CD4-positive, alpha-beta T cell treated with Interleukin-4 for 4 hours (primary cell): ENCODE measurements at places on chromosomes 4 and X.

DNA sequence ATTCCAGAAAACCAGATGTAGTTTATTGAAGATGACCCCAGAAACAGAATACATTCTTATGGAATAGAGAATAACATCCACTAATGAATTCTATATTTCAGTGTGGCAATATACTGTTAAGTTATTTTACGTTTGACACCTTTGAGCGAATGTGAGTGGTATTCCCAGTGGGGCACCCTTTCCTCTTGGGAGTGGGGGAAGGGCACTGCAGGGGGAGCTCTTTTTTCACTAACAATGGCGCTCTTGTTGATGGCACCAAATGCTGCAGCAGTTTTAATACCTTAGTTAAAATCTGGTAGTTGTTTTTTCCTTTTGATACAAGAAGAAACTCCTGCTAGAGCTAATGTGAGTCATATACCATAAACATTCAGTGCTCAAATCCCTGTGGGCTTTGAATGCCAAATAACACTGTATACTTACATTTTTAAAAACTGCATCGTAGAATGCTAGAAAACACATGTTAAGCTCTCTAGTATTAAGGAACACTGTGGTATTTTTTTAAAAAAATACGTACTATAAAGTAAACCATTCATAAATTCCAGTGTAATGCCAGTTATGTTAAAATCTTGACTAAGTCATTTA is 178.5 kb downstream of the DCHS2 start:
- no peak for DNase-seq

DNA sequence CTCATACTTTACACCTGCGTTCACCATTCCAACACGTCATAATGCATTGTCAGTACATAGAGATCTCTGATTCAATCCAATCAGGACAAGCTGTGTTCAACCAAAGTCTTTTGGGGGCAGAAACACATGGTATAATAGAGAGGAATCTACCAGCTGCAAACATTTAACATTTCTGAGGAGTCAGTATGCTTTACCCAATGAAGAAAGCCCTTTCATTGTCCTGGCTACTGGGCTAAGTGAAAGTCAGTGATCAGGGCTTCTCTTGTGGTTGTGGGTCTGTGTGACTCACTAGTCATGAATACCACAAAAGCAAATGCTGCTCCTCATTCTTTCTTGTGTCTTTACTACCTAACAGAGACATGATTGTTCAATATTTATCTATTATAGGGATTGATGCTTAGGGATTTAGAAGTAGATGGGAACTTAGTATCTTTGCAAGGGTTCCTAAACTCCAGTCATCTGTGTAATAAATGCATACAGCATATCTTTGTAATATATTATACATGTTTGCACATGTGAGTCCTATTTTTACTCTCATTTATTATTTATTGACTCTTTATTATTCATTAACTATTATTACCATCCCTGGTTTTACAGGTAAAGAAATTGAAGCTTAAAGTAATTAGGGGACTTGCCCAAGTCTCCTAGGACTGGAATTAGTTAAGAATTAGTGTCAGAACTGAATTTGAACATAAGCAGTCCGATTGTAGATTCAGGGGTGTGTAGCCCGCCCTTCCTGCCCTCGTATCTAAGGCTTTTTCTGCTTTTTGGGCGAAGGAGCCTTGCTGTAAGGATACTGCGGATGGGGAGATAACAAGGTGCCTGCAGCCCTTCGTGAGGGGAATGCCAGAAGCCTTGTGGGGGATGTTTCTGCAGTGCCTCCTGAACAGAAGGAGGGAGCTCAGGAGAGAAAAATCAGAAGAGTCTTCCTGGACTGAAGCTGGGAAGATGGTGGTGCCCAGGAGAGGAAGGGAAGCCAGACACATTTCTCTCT is 353.1 kb upstream of the BOD1L1 start:
- no peak for DNase-seq

- DNase-seq = no peak
Measured at GRCh38 chrX:41314881-41315280, 19.1 kb upstream of the DDX3X start.

DNA sequence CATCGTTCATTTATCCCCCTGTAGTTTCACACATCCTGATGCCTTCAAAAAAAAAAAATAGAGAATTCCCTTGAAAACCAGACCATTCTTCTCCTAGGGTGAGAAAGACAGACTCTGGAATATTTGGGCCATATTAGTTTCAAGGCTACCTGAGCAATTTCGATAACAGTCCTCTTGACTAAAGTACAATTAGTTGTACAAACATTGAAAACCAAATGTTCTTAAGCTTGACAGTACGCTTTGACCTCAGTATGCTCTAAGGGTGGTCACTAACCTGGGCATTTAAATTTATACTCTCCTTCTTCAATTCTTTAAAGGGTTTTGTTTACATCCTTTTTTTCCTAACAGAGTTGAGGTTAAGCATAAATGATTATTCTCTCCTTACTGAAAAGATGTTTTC is 364.6 kb upstream of the FTHL17 start:
- DNase-seq = no peak

DNA sequence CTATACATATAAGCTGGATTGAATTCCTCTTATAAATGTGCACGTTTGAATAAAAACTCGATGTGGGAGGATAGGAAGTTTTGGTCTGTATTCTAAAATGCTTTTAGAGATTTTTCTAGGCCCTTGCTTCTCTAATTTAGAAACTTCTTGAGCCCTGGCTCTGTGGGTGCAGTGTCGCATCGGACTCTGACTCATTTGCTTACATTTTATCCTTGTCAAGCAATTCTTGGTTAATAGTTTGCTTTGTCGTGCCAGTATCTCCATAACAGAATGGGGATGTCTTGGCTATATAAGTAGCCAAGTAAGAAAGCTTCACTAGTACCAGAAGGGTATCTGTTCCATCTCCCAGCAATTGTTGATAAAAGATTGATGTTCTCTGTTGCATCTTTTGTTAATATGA is 10.7 kb downstream of the SGMS2 start:
- no peak for DNase-seq
